ENCODE measurements at places on chromosomes 1 and 21.

DNA sequence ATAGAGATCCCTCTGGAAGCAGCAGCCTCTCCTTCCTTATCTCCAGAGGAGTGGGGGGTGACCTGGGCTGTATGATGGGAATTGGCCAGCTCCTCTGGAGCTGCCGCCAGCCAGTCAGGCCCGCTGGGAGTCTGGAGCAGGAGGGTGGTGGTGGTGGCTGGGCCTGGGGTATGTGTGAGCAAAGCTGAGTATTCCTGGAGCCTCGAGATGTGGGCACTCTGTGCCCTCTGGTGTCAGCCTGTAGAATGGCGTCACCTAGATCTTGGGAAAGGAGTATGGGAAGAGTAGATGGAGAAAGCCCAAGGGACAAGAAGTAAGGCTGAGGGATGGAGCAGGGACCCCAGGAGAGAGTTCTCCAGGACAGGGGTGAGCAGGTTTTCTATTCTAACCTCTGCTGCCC lies 16.0 kb downstream of the VANGL2 start:
- no peak overlapping the region for H3K27ac ChIP-seq
- H3K27me3 ChIP-seq = no peaks in the 10 kb centered on the region
- DNase-seq = no peak
- H3K4me1 ChIP-seq = no peaks in the 10 kb centered on the region
- peaks cover 17% of the 10 kb centered on the region for H3K36me3 ChIP-seq
- no peak overlapping the region for H3K4me3 ChIP-seq

GRCh38 chr1:170707959-170708655 lies 44.2 kb downstream of the PRRX1 start:
- no peaks in the 10 kb centered on the region for H3K27me3 ChIP-seq
- no peak overlapping the region for H3K4me3 ChIP-seq
- DNase-seq = no peak
- H3K36me3 ChIP-seq = no peaks in the 10 kb centered on the region
- H3K4me1 ChIP-seq = no peaks in the 10 kb centered on the region

GRCh38 chr1:210631399-210631798 lies 302.7 kb downstream of the HHAT start:
- H3K36me3 ChIP-seq = no peaks in the 10 kb centered on the region
- no peak for DNase-seq
- no peak overlapping the region for H3K4me3 ChIP-seq
- no peaks in the 10 kb centered on the region for H3K27me3 ChIP-seq
- H3K27ac ChIP-seq = no peak overlapping the region

DNA sequence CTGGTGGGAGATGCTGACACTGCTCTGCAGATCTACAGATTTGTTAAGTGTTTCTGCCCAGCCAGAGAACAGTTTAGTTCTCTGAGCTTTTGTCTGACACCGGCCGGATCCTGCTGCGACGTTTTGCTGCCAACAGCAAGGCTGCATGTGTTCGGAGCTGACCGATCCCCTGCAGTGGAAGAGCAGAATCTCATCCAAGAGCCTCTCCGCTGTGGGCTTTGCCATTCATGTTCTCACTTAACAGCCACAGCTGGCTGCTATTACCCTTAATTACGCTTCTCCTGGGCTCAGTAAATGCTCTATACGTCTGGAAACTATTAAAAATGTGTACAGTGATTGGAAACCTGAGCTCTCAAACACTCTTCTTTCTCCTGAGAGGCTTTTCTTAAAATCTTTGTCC lies 105.3 kb downstream of the BCAR3 start:
- DNase-seq = no peak
- no peak overlapping the region for H3K4me3 ChIP-seq
- H3K27ac ChIP-seq = no peak overlapping the region
- no peaks in the 10 kb centered on the region for H3K4me1 ChIP-seq
- no peaks in the 10 kb centered on the region for H3K27me3 ChIP-seq

- no peaks in the 10 kb centered on the region for H3K36me3 ChIP-seq
- H3K27ac ChIP-seq = no peak overlapping the region
- peaks cover 13% of the 10 kb centered on the region for H3K4me1 ChIP-seq
- no peak overlapping the region for H3K4me3 ChIP-seq
These were observed 23.2 kb upstream of the WDR26 start for GRCh38 chr1:224457782-224458144.

DNA sequence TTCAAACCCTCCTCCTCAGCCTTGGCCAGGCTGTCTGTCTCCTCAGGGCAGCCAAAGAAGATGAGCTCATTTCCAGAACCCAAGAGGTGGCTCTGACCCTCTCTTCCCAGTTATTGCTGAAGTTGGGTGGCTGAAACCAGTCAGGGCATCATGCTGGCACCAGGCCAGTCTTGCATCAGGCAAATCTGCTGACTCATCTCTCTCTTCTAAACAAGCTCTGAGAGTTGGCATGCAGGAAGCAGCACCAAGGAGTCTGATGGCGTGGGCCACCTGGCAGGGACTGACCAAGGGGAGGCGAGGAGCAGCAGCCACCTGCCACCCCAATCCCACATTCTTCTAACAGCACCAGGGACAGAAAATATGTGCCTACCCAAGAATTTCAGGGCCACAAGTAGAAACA lies 104.8 kb upstream of the ATP1A1 start:
- H3K27me3 ChIP-seq = no peaks in the 10 kb centered on the region
- H3K36me3 ChIP-seq = no peaks in the 10 kb centered on the region
- H3K4me3 ChIP-seq = no peak overlapping the region
- peak; percentile 40 for DNase-seq
- no peak overlapping the region for H3K27ac ChIP-seq
- peaks cover 4% of the 10 kb centered on the region for H3K4me1 ChIP-seq

DNA sequence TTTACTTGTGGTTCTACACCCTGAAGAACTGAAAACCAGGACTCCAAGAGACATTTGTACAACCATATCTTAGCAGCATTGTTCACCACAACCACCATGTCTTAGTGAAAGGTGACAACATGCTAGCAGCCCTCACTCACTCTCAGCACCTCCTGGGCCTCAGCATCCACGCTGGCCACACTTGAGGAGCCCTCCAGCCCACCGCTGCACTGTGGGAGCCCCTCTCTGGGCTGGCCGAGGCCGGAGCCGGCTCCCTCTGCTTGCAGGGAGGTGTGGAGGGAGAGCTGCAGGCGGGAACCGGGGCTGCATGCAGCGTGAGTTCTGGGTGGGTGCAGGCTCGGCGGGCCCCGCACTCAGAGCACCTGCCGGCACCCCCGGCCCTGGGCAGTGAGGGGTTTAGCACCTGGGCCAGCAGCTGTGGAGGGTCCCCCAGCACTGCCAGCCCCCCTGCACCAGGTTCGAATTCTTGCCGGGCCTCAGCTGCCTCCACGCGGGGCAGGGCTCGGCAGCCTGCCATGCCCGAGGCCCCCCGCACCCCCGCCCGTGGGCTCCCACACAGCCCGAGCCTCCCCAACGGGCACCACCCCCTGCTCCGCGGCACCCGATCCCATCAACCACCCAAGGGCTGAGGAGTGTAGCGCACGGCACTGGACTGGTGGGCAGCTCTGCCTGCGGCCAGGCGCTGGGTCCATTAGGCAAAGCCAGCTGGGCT lies 9.2 kb downstream of the C1orf159 start:
- no peaks in the 10 kb centered on the region for H3K27me3 ChIP-seq
- H3K4me1 ChIP-seq = no peaks in the 10 kb centered on the region
- H3K4me3 ChIP-seq = no peak overlapping the region
- H3K36me3 ChIP-seq = 0 out of 2 replicates have a peak, but pooled peaks cover 2% of the 10 kb centered on the region
- H3K27ac ChIP-seq = no peak overlapping the region

DNA sequence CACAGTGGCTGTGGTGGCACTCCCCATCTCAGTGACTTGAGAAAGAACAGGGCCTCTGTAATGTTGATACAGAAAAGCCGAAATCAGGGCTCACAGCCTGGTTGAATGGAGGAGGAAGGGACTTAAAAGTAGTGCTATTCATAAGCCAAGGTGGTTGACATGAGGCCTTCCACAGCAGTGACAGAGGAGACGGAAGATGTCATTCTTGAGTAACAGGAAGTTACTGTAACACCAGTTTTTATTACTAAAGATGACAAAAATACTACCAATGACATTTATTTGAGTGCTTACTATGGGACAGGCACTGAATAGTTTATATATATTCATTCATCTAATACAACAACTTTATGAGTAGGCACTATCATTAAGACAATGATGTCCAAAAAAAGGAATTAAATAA lies 52.8 kb upstream of the GNG12 start:
- H3K4me1 ChIP-seq = no peaks in the 10 kb centered on the region
- H3K27ac ChIP-seq = no peak overlapping the region
- no peaks in the 10 kb centered on the region for H3K27me3 ChIP-seq

DNA sequence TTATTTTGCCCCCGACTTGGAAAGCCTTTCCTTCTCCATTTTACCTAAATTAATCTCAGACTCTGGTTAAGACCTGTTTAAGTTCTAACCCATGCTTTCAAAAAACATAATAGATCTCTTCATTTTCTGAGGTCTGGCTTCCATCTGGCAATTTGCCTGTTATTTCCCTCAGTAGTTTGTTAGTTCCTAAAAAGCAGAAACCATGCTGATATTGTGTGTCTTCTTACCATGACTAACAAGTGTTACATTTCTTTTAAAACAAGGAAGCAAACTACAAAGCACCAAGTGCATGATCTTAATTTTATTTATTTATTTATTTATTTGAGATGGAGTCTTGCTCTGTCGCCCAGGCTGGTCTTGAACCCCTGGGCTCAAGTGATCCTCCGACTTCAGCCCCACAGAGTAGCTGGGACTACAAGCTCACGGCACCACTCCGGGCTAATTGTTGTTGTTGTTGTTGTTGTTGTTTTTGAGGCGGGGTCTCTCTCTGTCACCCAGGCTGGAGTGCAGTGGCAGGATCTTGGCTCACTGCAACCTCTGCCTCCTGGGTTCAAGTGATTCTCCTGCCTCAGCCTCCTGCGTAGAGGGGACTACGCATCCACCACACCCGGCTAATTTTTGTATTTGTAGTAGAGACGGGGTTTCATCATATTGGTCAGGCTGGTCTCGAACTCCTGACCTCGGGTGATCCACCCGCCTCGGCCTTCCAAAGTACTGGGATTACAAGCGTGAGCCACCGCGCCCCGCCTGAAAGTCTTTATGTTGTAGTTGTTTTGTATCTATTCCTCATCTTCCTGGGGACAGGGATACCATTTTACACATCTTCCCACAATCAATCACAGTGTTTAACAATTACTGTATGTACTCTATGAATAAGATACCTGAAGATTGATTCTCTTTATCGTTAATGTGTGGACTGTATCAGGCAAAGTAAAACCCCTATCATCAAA lies 1.3 kb upstream of the PATJ start:
- no peak overlapping the region for H3K27ac ChIP-seq
- no peaks in the 10 kb centered on the region for H3K27me3 ChIP-seq

GRCh38 chr1:186535388-186536133 lies 74.6 kb upstream of the PDC start:
- no peak overlapping the region for H3K27ac ChIP-seq
- no peaks in the 10 kb centered on the region for H3K27me3 ChIP-seq
- H3K4me1 ChIP-seq = no peaks in the 10 kb centered on the region
- DNase-seq = no peak
- no peaks in the 10 kb centered on the region for H3K36me3 ChIP-seq

DNA sequence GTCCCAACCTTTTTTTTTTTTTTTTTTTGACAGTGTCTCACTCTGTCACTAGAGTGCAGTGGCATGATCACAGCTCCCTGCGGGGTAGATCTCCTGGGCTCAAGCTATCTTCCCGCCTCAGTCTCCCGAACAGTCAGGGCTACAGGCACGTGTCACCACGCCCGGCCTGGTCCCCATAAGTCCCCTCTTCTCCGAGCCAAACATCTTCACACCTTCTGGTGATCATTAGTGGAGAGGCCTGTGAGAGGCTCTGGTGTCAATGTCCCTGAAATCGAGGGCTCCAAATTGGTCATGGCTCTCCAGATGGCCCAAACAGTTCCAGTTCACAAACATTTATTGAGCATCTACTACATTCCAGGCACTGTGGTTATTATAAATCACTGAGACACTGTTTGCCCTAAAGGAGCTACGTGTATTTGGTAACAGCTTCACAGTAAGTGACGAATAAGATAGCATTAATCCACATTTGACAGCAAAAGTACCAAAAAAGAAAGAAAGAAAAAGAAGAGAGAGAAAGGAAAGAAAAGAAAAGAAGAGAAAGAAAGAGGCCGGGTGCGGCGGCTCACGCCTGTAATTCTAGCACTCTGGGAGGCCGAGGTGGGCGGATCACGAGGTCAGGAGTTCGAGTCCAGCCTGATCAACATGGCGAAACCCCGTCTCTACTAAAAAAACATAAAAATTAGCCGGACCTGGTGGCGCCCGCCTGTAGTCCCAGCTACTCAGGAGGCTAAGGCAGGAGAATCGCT lies 867 bp upstream of the TIMM17A start:
- DNase-seq = no peak
- H3K27ac ChIP-seq = peak overlapping the region; percentile 87
- peak overlapping the region; percentile 94 for H3K4me3 ChIP-seq
- peaks cover 21% of the 10 kb centered on the region for H3K36me3 ChIP-seq
- peaks cover 24% of the 10 kb centered on the region for H3K4me1 ChIP-seq

DNA sequence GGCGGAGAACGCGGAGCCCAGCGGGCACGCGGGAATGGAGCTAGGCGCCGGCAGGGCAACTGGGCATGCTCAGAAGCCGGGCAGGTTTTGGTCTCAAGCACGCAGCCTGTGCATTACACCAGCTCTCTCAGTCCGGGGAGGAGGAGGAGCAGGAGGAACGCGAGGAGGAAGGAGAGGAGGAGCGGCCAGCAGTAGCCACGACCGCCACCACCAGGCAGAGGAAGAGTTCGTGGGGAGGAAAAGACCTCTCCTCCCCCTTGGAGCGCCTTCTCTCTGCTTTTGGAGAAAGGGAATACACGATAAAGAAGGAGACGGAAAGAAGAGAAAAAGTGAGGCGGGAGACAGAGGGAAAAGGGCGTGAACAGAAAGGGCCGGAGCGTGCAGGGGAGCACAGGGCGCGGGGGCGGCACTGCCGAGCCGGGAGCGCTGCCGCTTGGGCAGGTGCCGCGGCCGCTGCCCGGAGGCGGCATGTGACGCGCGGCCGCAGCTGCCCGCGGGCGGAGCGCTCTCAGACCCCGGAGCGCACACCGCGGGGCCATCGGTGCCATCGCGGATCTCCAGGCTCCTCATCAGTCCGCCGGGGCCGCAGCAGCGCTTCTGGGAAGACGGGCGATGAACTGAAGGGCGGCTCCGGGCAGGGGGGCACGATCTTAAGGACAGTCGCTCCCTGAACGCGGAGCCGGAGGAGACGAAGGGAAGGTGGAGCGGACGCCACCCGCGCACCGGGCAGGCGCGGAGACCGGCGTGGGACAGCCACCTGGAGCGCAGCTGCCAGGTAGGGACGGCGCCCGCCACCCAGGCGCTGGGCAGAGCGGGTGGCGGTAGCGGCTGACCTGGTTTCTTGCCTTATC lies at the start of gene CHRM3:
Gene CHRM3 (plus strand): TSS at position 116 of the 851 bp plus-strand sequence. CDS start 520,884 bp downstream, outside the sequence.
- no peaks in the 10 kb centered on the region for H3K4me1 ChIP-seq
- H3K27me3 ChIP-seq = no peaks in the 10 kb centered on the region
- H3K27ac ChIP-seq = no peak within 1 kb of the TSS
- no peaks in the 10 kb centered on the region for H3K36me3 ChIP-seq
- no peak for DNase-seq

- no peaks in the 10 kb centered on the region for H3K27me3 ChIP-seq
- peaks cover 91% of the 10 kb centered on the region for H3K36me3 ChIP-seq
- H3K4me1 ChIP-seq = no peaks in the 10 kb centered on the region
These were observed 32.2 kb downstream of the MRAP start for GRCh38 chr21:32330784-32331311.

- H3K27me3 ChIP-seq = peaks cover 18% of the 10 kb centered on the region
- no peak overlapping the region for H3K4me3 ChIP-seq
- H3K27ac ChIP-seq = no peak overlapping the region
- H3K4me1 ChIP-seq = no peaks in the 10 kb centered on the region
- no peak for DNase-seq
These were observed 51.8 kb downstream of the LGR6 start for GRCh38 chr1:202245391-202245790.
